ENCODE measurements at places on chromosomes 3 and 15.
A peak's percentile ranks its signal among the peaks of the same experiment; 100 is the strongest.

DNA sequence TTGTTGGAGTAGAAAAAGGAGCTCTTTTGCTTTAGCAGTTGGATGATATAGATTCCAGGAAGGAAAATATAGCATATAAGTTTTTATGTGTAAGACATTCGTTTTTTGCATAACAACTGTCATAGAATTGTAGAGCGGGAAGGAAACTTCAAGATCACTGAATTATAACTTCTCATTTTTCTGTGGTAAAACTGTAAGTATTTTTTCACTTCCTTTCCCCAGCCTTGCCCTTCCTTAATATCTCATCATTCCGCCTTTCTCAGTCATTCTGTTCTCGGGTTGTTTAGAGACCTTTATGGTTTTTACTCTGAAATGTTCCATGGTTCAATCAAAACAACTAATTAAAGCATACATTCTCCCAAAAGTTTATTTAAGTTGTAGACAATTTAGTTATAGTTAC lies 1.1 kb downstream of the EAF2 start:
- DNase-seq: no peak

- DNase-seq: no peak
These were observed 237.4 kb upstream of the UMPS start for GRCh38 chr3:124492824-124493223.

DNA sequence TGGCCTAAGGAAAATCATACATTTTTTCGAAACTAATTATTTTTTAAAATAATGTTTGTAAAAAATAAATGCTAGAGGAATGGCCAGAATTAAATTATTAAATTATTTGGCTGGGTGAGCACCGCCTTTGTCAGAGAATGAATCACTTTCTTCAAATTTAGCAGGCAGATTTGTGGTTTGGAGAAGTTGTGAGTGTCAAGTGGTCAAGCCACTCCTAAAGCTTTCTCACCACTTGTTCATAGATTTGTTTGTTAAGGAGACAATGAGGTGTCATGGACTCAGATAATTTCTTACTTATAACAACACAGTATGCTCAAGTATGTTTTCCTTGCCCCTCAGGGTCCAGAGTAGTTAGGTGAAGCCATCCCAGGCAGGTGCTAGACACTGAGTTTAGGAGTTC lies 196.2 kb downstream of the TUSC7 start:
- no peak for DNase-seq

DNA sequence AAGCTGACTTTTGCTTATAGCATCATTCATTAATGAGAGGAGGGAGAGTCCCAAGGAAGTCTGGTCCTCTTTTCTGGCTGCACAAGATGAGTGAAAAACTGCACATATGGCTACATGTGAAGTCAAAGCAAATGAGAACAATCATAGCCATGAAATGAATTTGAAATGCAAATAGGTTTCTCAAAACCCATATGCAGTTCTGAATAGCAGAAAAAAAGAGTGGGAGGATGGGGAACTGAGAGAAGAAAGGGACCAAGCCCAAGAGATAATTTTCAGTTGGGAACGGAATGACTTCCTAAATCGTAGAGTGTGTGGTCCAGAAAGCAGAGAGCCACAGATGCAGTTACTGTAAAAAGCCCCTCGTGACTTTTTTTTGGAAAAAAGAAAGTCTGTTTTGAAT lies 66.3 kb downstream of the GTPBP8 start:
- no peak for DNase-seq

- DNase-seq: no peak
These were observed 8.4 kb upstream of the RPS17 start for GRCh38 chr15:82548700-82549099.

DNA sequence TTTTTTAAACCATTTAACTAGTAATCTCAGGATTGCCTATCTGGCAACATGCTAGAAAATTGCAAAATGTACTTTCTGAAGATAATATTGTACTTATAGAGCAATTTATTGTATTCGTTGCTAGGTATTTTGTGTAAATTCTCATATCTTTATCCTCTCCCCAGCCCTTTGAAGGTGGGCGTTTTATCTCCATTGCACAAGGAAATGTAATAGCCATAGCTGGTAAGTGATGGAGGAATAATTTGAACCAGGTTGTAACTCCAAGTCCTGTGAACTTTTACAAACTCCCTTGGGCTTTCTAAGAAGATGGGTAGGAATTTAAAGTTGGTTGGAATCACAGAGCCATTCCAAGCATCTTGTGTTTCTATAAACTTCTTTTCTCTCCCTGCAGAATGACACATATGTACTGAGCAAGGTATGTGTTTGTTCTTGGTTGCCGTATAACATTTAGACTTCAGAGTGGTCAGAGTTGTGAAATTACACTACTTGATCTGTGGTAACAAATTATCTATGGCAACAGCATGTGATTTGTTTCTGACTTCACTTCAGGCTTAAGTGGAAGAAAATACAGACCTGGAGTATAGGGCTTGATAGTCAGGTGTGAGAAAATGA lies 170.9 kb downstream of the AKAP13 start:
- DNase-seq: no peak

DNA sequence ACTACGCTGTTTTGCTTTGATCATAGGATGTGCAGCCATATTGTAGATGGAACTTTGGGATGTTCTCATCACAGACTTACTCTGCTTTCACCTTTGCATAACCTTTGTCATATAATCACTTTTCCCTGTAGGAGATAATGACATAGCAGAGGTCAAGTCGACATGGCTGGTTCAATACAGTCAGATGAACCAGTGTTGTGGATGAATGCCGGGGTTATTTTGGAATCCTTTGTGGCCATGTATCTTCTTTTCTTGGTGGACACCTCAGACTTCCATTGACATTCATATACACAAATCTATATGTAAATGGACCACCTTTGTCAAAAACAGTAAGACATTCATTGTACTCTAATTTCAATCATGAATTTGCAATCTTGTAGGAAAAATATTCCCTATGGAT lies 180.2 kb downstream of the PTPRG start:
- DNase-seq: no peak

DNA sequence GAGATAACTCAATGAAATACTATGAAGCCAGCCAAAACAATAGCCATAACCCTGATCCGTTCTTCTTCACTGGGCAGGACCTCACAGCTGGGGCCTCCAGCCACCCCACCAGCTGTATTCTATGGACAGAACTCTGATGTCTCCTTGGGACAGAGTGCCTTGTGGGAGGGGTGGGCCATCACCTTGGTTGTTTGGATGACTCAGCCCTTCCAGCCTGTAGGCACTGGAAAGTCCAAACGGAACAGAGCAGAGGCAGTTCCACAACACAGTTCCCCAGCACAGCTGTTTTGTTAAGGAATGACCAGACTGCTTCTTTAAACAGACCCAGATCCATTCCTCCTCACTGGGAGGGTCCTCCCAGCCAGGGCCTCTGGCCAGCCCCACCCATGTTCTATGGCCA lies 31.9 kb upstream of the ZBED2 start:
- no peak for DNase-seq

GRCh38 chr3:64046996-64047594 lies 23.8 kb upstream of the PSMD6 start:
- DNase-seq: no peak

- no peak for DNase-seq
These were observed 411.6 kb downstream of the GBE1 start for GRCh38 chr3:81349816-81350340.

DNA sequence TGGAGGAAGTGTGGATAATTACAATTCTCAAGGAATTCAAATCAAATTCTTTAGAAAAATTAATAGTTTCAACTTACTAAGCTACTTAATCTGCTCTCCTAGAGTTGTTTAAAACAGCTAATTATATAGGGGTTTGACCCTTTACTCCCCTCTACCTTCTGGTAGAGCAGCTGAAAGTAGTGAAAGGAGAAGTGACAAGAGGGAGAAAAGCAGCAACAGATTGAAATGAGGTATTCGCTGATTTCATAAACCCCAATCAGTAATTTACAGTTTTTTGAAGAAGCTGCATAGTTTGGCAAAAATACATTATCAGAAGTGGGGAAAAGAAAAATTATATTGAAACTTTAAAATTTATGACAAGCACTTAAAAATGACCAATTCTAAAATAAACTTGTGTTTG lies 52.8 kb downstream of the ZMAT3 start:
- no peak for DNase-seq

GRCh38 chr3:171314341-171314740 lies 145.9 kb downstream of the TNIK start:
- no peak for DNase-seq

- no peak for DNase-seq
These were observed 179.9 kb downstream of the CNTN6 start for GRCh38 chr3:1272546-1273265.

- peak; percentile 30 for DNase-seq
These were observed 11.5 kb downstream of the HEMK1 start for GRCh38 chr3:50580683-50581458.

DNA sequence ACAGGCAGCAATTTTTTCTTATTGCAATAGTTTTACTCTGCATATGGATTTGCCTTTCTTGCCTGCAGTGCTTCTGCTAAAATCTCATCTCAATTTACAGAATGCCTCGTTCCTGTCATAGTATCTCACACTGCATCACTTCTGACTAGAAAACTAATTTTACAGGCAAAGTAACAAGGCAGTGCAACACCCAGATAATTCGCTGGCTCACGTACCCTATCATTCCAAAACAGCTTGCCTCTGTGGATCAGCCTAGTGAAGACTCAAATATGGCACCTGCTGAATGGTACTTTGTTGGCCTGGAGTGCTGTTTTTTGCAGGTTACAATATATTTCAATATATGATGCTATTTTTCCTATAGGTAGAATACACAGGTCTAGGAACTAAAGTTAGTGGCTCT lies 5.3 kb downstream of the EIF5A2 start:
- DNase-seq: no peak

DNA sequence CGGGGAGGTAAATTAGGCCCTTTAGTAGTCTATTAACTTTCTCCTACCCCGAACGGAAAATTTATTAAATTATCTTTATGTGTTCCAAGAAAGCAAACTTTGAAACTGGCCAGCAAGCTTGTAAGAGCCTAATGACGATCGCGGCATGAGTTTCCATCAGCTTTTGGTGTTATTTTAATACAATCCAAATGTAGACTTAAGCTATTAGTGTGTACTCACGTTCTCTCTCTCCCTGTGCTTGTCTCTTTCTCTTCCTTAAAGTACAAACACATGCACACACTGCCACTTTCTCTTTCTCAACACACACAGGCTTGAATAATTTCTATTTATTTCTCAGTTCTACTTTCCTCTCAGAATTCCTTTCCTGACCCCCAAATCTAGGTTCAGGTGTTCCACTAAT lies 108.8 kb upstream of the MME start:
- DNase-seq: no peak

GRCh38 chr3:45965653-45966052 lies 22.4 kb downstream of the CXCR6 start:
- DNase-seq: peak; percentile 48

DNA sequence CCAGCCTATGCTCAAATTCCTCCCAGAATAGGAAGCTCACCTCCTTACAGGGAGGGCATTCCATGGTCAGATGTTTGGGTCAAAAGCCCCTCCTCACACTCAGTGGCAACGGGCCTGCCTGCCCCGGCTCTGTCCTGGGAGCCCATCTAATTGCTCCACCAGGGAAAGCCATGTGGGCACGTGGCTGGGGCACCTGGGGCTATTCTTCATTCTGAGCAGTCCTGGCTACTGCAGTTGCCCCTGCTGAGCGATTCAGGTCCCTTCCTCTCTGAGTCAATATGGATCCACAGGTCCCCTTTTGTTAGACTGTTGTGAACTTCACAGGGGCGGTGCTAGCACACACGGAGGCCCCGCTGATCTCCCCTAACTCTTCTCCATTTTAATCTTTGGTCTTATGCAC lies 39.4 kb downstream of the TPRA1 start:
- no peak for DNase-seq

GRCh38 chr3:65811086-65811761 lies 227.5 kb downstream of the MAGI1 start:
- DNase-seq: no peak

Data from CD4-positive, alpha-beta memory T cell (primary cell).